ENCODE measurements at places on chromosomes 5 and 9.

- DNase-seq = no peak
Measured at GRCh38 chr5:21919414-21920022, 933.6 kb downstream of the CDH12 start.

DNA sequence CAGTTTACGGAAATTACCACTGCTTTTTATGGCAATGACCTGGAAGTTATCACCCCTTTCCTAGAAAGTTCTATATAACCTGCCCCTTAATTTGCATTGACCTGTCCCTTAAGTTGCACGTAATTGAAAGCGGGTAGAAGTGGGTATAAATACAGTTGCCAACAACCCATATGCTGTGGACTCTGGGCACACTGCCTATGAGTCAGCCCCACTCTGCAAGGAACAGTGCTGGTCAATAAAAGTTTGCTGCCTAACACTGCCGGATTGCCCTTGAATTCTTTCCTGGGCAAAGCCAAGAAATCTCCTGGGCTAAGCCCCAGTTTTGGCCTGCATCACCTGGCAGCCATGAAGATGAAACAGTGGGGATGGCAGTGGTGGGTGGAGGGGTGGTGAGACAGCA, 23.9 kb upstream of the CLPTM1L start:
- DNase-seq = no peak

DNA sequence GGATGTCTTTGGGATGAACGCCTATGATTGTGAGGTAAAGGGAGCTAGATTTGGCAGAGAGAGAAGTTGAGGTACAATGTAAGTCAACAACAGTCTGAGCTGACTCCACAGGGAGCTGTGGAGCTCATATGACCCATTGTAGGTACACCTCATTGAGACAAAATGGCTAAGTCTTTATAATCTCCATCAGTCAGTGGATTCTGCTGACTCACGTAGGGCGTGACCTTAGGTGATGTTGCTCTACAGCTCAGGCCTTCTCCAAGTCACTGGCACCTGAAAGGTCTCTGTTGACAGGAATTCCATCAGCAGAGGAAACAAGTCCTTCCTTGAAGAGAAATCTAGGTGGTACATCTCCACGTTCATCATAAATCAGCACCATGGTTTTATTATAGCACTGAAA, 118.2 kb upstream of the PRR16 start:
- DNase-seq = no peak

DNA sequence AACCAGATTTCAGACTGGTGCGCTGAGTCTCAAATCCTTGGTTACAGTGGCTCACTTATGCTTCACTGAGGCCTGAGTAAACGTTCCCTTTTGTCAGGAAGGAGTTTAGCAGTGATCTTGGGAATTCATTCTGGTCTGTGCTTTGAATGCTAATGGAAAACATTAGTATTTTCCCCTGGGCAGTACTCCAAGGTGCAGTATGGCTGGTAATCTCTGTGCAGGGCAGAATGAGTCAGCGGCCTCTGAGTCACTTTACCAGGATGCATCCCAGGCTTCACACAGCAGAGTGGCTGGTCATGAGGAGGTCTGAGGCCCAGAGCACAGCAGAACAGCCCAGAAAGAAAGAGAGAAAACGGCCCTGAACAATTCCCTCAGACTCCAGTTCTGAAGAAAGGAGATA, 54.0 kb downstream of the PCA3 start:
- no peak for DNase-seq

GRCh38 chr5:136781464-136781863, 416.1 kb upstream of the TRPC7 start:
- no peak for DNase-seq

- DNase-seq = no peak
Measured at GRCh38 chr5:57750891-57751290, 268.3 kb upstream of the ACTBL2 start.

DNA sequence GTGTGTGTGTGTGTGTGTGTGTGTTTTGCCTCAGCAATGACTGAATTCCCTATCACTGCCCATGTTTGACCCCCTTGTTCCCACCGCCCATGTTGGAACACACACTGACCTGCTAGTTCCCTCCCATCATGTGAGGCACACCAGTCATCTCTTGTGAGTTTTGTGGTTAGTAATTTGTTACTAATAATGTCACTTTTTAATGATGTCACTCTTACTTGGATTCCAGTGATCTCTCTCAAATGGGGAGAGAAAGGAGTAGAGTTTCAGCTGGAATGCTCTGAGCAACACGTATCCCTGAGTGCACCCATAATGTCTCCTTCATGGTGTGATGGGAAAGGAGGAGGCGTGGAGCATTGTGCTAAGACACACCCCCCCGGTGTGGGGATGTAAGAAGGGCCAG, 172.6 kb downstream of the SH3GL2 start:
- no peak for DNase-seq

Data from stimulated activated CD4-positive, alpha-beta T cell treated with anti-CD3 and anti-CD28 coated beads, Interleukin-2, amount 100 ng/mL, for 4 hours (primary cell).